SHP77 treated with DMSO at 0.1 percent for 48 hours (cell line): ENCODE measurements at places on chromosomes 2 and 18.

DNA sequence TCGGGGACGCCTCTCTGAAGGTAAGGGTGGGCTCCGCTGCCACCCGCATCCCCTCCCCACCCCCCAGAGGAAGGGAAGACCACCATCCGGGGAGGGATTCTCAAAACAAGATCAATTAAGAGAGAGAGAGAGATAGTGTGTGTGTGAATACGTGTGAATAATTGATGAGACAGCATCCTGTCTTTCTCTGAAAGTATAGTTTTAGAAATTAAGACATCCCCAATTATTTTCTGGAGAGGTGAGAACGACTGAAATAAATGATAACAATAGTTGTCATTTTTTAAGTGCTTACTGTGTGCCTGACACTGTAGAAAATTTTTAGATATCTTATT is 751 bp downstream of the IL18R1 start:
- no peak for DNase-seq

DNA sequence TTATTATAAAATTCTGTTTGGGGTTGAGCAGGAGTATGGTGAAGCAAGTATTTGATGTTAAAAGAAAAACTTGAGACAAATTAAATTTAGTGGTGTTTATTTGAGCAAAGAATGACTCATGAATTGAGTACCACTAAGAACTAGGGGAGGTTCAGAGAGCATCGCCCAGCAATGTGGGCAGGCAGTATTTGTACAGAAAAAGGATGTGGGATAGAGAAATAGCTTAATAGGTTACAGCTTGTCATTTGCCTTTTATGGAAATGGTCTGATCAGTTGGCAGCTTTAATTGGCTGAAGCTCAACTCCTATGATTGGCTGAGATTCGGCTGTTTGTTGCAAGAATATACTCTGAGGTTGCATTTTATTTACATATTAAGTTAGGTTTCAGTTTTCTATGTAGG is 68.2 kb downstream of the LRATD1 start:
- no peak for DNase-seq

GRCh38 chr18:21004726-21005125 is 106.9 kb downstream of the ROCK1 start:
- DNase-seq: no peak

DNA sequence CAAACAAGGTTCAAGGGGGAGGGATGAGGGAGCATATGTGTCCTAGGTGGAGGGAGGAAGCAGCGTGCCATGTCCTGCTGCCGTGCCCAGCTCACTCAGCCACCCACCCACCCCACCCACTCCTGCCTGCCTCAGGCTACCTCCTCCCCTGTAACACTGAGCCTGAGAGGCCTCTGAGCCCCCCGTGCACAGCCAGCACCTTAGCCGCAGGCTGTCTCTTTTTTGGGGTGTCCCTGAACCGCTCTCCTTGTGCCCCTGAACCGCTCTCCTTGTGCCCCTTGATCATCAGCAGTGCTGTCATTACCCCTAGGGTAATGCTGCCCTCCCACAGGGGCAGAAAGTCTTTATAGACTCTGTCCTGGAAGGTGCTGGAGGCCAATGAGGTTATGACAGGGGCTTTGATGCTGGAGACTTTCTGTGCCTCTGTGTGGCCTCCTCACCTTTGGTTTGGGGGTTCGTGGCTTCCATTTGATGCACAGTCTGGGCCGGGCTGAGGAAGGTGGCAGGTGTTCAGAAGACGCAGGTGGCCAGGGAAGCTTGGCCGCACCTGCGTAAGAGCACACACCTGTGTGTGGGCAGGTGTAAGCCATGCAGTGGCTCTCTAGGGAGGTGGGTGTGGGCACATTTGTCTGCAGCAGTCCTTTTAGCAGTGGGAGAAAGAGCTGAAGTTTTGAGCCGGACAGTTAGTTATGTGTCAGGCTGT is 140.0 kb downstream of the SEPTIN10 start:
- no peak for DNase-seq

- no peak for DNase-seq
These were observed 363.5 kb downstream of the GRB14 start for GRCh38 chr2:164257742-164258141.

DNA sequence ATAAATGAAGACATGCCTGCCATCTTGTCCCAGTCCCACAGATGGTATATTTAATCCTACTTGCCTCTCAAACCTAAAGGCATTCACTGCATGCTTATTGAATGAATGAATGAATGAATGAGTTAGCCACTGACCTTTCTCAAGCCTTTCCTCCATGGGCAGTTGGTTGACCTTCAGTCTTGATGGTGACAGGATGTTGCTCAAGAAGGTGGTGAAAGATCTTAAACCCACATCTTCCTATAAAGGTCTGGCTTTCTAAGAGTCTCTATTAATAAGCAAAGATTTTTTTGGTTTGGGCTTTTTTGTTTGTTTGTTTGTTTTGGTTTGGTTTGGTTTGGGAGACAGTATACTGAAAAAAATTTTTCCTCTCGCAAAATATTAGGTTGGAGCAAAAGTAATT is 41.7 kb downstream of the KIAA2012 start:
- DNase-seq: no peak
